ENCODE measurements at places on chromosomes 4 and X.
A peak's percentile ranks its signal among the peaks of the same experiment; 100 is the strongest.

DNA sequence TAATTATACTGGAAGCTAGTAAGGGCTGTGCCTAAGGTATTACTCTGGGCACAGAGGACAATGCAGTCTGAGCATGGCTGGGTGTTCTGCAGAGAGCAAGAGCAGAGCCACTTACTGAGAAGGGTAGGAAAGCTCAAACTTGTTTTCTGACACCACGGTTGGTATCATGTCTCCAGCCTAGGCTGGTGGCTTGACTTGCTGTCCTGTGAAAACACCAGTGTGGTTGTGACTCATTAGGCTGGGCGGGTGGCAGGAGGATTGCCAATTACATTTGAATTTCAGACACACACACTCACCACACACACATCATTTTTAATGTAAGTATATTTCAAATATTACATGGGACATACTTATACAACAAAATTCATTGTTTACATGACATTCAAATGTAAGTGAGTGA lies 19.7 kb upstream of the MTM1 start:
- no peak for DNase-seq

GRCh38 chr4:138650929-138651448 lies 364.6 kb upstream of the NOCT start:
- no peak for DNase-seq

GRCh38 chr4:116099596-116099995 lies 985.8 kb downstream of the TRAM1L1 start:
- DNase-seq = no peak

DNA sequence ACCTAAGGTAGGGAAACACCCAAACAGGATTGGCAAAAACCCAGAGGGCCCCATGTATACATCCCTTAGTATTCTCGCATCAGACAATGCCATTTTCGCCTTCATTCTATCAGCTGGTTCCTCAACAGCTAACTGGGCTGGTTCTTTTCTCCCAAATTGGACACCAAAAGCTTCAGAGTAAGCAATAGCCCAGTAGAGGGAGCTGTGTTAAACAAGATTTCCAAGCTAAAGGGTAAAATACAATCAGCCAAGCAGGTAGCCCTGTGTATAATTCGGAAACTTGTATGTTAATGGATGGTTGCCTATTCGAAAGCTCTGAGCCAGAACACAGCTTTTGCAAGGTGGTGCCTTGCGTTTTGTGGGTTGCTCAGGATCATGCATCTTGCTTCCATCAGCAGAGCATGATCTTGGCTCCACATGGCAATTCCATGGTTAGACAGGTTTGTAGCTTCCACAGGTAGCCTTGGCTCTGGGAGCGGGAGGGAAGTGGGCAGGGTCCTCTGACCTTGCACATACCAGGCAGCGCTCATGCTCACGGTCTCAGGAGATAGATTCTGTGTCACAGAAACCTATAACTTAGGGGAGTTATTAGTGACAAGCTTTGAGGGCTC lies 115.2 kb upstream of the LNX1 start:
- no peak for DNase-seq

DNA sequence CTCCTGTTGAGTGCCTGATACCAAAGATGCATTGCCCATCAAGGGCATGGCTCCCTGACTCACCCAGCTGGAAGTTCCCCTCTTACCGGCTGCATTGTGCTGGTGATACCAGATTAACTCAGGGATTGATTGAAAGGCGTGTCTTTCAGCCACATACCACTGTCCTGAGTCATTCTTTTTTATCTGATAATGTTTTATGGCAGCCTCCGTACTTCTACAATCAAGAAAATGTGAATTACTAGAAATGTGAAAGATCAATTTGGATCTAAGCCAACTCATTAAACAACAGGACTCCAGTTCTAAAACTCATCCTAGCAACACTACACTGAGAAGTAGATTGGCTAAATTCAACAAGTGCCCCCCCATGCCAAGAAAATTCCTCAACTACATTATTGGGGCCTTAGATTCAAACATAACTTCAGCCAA lies 40.0 kb downstream of the TXK start:
- DNase-seq = no peak

DNA sequence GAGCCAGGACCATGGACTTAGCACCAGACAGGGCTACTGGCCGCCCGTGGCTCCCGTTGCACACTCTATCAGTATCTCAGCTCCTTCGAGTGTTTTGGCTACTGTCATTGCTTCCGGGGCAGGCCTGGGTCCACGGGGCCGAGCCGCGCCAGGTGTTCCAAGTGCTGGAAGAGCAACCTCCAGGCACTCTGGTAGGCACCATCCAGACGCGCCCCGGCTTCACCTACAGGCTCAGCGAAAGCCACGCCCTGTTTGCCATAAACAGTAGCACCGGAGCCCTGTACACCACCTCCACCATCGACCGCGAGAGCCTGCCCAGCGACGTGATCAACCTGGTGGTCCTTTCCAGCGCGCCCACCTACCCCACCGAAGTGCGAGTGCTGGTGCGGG lies 1.6 kb downstream of the FAT4 start:
- peak; percentile 48 for DNase-seq

- no peak for DNase-seq
These were observed 189.8 kb downstream of the PPP3CA start for GRCh38 chr4:101157415-101158133.

DNA sequence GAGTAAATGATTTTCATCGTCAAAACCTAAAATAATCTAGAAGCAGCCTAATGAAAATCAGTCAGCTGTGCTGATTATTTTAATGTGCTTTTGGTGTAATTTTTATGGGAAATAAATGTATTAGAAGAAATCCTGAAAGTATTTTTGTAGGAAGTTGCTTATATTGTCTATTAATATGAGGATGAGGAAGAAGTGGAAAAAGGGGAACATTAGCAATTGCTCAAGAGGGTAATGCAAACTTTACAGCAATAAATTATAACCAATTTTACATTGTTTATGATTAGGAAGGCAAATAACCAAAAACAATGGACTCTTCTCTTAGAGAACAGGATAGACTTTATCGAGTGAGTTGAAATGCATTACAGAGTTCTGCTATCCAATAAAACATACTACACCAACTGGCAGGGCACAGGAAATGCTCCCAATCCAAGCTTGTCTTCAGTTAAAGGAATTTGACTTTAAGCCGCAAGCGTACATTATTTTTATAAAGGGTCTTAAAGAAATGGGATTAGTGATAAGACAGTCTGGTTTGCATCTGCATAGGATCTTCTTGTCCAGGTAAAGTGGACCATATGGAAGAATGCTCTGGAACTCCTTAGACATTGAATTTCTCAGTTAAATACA lies 374.8 kb downstream of the PDGFC start:
- no peak for DNase-seq

GRCh38 chr4:179051206-179051605 lies 1609.0 kb upstream of the AGA start:
- DNase-seq = no peak

GRCh38 chr4:954211-955020 lies 19.0 kb downstream of the DGKQ start:
- no peak for DNase-seq

GRCh38 chr4:100461807-100462605 lies 55.8 kb downstream of the EMCN start:
- DNase-seq = no peak

GRCh38 chr4:183140911-183141320 lies 41.9 kb downstream of the WWC2 start:
- no peak for DNase-seq

DNA sequence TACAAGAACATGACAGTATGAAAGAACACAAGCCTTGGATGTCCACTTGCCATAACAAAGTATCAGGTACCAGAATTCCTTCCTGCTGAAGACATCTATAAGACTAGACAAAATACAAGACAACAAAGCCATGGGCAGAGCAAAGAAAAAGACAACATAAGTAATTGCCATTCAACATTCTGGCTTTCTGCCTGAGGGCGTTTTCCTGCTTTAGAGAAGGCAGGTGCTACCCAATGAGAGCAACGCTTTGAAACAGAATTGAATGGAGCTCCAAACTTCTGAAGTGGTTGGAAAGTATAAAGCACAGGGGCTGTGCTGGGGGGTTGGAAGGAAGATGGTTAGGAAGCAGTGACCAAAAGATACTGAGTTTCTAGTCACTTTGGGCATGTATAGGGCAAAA lies 30.1 kb downstream of the PDE5A start:
- DNase-seq = no peak

DNA sequence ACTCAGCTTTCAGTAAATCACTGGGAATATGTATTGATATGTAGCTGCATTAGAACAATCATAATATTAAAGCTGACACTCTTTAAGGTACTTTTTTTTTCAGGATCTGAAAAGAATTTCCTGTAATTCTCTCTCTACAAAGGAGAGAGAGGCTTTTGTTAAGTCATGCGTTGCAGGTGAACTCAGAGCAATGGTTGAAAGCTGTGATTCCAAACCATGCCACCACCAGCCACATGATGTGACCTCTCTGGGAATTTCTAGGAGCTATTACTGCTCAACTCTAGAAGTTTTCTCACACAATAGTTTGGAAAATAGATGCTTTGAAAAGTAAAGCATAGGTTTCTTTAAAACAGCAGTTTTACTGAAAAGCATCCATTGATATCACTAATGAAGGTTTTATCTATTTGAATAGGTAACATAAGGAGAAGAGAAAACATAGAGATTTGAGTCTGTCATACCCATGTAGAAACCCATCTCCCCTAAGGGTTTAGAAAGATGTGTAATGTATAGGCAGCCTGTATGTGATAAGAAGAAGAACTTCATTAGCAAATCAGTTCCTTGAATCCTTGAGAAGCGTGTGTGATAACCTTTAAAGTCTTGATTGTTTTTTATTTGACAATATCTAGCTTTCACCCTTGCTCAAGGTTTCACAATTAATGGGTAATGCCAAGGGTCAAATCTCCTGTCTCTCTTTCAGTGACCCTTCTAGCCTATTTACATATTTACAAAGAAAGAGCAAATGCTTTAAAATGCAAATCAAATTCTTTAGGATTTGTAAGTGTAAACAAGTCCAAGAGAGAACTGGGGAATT lies 161.0 kb upstream of the ANKRD50 start:
- DNase-seq = no peak

DNA sequence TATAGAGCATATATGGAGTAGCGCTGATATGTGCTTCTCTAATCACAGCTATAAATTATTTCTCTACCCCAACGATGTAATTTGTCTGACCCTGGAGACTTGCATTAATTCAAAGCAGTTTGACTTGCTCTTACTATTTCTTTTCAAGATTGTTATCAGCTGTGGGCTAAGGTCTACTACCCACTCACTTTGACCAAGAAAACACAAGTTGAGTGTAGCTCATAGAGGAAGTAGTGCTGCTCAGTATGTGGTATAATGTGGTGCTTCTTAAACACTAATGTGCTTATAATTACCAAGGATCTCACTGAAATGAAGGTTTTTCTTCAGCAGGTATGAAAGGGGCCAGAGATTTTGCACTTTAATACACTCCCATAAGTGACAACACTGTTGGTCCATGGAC lies 70.1 kb downstream of the INPP4B start:
- DNase-seq = no peak

GRCh38 chrX:23736030-23736429 lies 7.0 kb downstream of the ACOT9 start:
- DNase-seq = no peak

GRCh38 chr4:98905297-98905696 lies 23.6 kb downstream of the EIF4E start:
- DNase-seq = no peak

- DNase-seq = no peak
These were observed 76.5 kb upstream of the BCOR start for GRCh38 chrX:40174001-40174853.

GRCh38 chr4:2330091-2331042 lies 68.5 kb upstream of the MXD4 start:
- peak; percentile 26 for DNase-seq

GRCh38 chrX:132622130-132622529 lies 133.3 kb upstream of the MBNL3 start:
- DNase-seq = no peak
